ENCODE measurements at places on chromosomes 1 and 21.
A peak's percentile ranks its signal among the peaks of the same experiment; 100 is the strongest.

DNA sequence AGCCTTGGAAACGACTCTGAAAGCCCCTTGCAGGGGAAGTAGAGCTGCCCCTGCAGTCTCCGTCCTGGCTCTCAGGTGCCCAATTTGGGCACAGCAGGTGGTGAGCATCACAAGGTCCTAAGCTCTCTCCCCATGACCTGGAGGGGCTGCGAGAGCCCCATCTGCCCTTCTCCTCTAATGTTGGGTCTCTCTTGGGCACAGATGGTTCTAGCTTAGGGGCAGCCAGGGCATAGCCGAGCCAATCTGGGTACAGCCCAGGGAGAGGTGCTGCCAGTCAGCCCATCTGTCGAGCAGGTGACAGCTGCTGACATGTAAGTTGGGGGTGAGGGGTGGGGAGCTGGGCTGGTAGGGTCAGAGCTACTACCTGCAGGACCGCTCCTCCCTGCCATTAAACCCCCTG is 50.7 kb downstream of the SYT2 start:
- no peak for DNase-seq

- DNase-seq = no peak
Observed at GRCh38 chr21:34909492-34910292, 139.4 kb downstream of the RUNX1 start.

DNA sequence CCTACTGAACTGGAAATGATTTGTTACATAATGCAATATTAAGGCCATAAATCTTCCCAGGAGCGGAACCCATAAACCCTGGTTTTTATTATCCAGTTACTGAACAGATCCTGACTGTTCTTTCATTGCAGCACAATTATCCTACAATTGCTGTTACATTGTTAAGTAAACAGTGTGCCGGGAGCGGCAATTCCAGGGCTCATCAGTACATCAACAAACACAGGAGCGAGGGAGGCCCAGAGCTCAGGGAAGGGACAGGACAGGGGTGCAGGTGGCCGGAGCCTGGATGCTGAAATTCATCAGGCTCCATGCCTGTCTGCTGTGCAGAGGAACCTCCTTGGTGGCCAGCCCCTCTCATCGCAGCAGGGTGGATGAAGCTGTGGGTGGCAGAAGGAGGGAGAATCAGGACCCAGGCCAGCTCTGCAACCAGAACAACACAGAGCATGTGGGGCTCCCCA is 544.7 kb downstream of the NPHP4 start:
- DNase-seq = no peak

DNA sequence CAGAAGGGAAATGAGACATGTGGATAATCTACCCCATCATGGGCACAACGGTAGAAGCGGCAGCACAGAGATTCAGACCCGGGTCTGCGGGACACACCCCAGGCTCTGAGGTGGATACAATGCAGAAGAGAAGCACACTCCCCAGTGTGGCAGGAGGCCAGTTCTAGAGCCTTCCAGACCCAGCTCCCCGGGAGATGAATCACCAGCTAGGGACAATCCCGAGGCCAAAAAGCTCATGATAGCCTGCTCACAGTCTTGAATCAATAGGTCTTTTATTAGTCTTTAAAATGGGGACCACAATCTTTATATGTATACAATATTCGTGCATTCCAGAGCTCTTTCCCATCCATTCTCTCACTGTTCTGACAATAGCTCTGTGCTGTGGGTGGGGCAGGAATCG is 57.3 kb upstream of the DIRAS3 start:
- peak; percentile 54 for DNase-seq

- DNase-seq = no peak
Observed at GRCh38 chr1:4227986-4228385, 327.9 kb upstream of the C1orf174 start.

GRCh38 chr1:205066141-205066818 is 18.0 kb downstream of the TMEM81 start:
- no peak for DNase-seq

GRCh38 chr1:29264773-29265389 is 28.6 kb downstream of the PTPRU start:
- DNase-seq = no peak

- DNase-seq = no peak
Observed at GRCh38 chr1:27120854-27121253, 34.1 kb downstream of the SLC9A1 start.

GRCh38 chr1:23638188-23638619 is 53.4 kb upstream of the RPL11 start:
- DNase-seq = no peak

GRCh38 chr1:40423264-40423642 is 27.0 kb upstream of the ZFP69B start:
- no peak for DNase-seq

GRCh38 chr1:188089461-188089860 is 1260.7 kb downstream of the PLA2G4A start:
- DNase-seq = no peak

- no peak for DNase-seq
Observed at GRCh38 chr21:25999921-26000582, 170.5 kb downstream of the APP start.

DNA sequence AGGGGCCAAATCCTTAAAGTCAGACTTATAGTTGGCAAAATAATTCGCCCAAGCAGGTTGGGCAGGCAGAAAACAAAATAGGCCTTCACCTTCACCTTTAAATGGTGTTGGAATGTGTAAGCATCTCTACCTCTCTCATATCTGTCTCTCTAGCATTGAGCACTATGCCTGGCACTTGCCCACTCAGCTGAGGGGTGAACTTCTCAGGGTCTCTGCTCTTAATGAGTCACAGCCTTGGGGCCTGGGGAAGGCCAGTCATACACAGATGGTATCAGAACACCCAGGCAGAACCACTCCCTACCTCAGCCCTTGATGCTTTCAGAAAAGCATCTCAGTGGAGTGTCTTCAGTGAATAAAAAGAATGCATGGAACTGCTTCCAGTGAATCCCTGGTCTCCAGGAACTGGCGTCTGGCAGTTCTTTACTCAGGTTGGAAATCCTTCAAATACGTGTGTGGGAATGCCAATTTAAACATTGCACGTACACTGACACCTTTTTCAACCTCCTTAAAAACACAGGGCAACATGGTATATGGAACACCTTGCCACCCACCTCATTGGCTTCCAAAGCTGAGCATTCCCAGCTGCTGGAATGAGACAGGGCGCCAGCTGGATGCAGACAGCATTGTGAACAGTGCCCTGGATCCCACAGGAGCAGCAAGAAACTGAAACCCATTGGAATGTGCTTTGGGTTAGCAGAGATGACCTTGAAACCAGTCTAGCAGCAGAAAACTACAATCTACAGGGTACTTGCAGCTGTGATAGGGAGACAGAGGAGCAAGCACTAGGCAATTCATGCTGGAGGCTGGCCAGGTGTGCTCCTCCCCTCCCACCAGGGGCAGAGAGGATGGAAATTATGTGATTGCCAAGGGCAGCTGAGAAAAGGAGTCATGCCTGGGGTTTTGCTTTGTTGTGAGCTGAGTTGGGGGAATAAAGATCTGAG is 30.0 kb downstream of the ZNF697 start:
- peak; percentile 13 for DNase-seq

DNA sequence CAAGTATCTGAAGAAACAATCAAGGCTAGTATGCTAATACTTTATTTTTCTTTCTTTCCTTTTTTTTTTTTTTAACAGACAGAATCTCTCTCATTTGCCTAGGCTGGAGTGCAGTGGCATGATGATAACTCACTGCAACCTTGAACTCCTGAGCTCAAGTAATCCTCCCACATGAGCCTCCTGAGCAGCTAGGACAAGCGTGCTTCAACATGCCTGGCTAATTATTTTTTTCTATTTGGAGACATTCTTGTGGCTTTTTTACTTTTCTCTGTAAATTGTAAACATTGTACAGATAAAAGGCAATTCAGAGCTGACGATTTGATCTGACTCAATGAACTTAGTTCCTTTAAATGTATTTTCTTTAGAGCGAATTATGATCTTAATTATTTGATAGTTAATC is 41.4 kb downstream of the CCDC18 start:
- no peak for DNase-seq

DNA sequence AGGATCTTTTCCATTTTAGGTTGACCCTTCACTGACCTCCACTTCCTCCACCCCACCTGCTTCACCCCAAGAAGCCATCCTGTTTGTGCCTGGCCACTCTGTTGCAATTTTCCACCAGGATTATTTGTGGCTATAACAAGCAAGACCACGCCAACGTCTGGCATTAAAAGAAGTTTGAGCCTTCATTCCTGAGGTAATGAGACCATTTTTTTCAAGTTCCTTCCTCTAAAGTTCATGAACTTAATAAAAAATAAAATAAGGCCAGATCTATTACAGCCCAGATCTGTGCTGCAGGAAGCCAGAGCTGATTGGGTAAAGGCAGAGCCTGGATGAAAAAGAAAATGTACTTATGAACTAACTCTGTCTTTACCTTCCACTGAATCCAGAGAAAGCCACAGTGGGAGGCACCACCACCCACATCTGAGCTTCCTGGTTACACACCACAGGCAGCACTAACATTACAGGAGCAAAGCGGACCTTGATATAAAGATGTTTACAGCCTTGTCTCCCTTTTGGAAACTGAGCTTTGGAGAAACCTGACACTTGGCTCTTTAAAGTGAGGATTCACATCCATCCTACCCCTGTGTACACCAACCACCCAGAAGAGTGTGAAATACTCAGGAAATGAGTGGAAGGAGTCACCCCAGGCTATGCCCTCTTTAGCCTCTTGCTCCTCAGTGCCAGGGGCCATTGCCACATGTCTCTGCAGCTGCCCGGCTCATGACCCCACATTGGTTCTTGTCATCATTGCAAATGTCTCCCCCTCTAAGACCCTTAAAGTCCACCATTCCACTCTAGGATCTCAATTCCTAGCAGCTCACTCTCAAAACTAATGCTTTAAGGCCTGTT is 293.6 kb downstream of the PLPP3 start:
- no peak for DNase-seq

DNA sequence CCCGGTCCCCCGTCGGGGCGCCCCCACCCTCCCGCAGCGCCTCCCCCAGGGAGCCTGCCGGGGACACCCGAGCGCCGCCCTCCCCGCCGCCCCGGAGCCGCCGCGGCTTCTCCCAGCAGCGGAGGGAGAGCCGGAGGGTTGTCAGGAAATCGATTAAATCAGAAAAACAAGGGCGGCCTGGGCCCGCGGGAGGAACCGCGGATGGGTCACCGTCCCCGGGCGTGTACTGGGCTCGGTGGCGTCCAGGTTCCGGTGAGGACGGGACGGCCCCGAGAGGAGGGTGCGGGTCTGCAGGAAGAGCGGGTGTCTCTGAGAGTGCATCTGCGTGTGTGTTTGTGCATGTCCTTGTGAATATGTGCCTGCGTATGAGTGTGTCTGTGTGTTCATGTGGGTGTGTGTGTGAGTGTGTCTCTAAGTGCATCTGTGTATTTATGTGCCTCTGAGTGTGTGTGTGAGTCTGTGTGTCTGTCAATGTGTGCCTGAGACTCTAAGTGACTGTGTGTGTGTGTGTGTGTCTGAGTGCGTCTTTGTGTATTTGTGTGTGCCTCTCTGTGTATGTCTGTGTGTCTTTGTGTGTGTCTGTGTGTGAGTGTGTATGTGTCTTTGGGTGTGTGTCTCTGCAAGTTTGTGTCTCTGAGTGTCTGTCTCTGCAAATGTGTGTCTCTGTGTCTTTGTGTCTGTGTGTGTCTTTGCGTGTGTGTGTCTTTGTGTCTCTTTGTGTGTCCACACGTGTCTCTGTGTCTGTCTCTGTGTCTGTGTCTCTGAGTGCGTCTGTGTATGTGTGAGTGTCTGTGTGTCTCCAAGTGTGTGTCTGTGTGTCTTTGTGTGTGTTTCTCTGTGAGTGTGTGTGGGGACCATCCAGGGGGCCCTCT is 1.1 kb downstream of the SPSB1 start:
- DNase-seq = peak; percentile 42

- DNase-seq = no peak
Observed at GRCh38 chr1:172356620-172357019, 63.9 kb upstream of the C1orf105 start.

DNA sequence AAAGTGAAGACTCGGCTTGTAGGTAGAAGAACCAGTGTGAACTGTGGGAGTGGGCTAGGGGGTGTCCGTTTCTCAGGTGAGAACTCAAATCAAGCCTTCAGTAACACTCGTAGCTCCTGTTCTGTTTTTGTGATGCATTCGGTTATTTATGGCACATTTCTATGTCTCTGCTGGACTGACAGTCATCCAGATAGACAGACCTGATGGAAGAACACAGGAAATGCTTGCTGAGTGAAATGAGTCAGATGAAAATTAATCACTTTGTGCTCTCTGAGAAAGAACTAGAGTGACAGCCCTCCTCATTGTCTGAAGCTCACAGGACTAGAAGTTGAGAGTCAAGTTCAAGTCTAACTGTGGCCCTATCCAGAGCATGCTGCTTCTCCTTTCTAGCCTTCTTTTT is 360.1 kb upstream of the PLXNA2 start:
- DNase-seq = peak; percentile 14

- DNase-seq = no peak
Observed at GRCh38 chr1:26315874-26316850, 1.6 kb upstream of the CD52 start.

DNA sequence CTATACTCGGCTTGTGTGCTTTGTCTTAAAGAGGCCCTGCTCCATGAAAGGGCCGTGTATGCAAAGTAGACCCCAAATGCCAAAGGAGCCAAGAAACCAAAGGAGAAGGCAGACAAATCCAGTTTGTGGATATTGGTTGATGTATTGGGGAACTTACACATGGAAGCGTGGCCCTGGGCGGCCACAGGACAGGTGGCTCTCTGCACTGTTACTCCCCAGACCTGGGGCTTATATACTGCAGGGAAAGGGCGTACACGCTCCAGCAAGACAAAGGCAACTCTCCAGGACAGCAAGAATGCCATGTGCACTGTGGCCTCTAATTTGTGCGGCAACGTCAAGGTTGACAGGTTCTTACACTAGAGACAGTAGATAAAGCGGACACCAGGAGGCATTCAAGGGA is 24.8 kb downstream of the RSPH1 start:
- DNase-seq = no peak

- no peak for DNase-seq
Observed at GRCh38 chr1:240455228-240455821, 156.6 kb downstream of the GREM2 start.

GRCh38 chr21:17725339-17725738 is 93.8 kb downstream of the C21orf91 start:
- DNase-seq = no peak

GRCh38 chr1:224430511-224431113 is 4.0 kb downstream of the WDR26 start:
- DNase-seq = no peak

DNA sequence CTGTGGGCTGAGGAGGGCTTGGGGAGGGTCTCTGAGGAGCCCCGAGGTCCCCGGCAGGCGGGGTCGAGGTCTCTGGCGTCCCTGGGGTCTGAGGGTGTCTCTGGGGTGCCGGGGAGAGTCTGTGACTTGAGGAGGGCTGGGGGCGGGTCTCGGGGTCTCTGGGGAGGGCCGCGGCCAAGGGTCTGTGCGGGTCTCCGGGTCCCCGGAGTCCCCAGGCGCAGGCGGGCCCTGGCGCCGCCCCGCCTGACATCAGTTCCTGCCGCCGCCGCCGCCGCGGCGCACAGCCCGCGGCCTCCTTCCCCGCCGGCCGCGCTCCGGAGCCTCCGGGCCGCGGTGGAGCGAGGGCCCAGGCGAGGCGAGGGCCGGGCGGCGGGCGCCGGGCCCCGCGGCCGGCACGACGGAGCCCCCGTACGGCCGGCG is at the start of gene PLEKHM2:
Gene PLEKHM2 (plus strand): TSS at position 279 of the 420 bp plus-strand sequence. CDS start 239 bp downstream, outside the sequence.
- peak; percentile 52 for DNase-seq

- DNase-seq = no peak
Observed at GRCh38 chr1:40868051-40868723, 6.0 kb upstream of the CITED4 start.

Data from cardiac muscle cell (in vitro differentiated cells and primary cell).